ENCODE measurements at places on chromosomes 16 and 17. TPM values are rescaled to one million over a fixed set of nuclear protein-coding genes. Genes with fewer than 3 reads are reported as not detected.

The ADAMTS18 gene
- total RNA-seq = 0.19 TPM

The CASKIN1 gene
- 6.4 TPM for total RNA-seq

The EIF3CL gene
- total RNA-seq = not detected

The MYADML2 gene
- 0.17 TPM for total RNA-seq

The CX3CL1 gene
- total RNA-seq = 1.4 TPM

The SLFN14 gene
- not detected for total RNA-seq

The CDRT15L2 gene
- not detected for total RNA-seq

The CD300LB gene
- total RNA-seq = not detected

The BCKDK gene
- total RNA-seq = 49.6 TPM

The TMEM100 gene
- 0.48 TPM for total RNA-seq

All from H1 (cell line).